ENCODE measurements at places on chromosomes 5 and 9.

- H3K4me1 ChIP-seq, result no peaks in the 10 kb centered on the region
- H3K27ac ChIP-seq, result no peak overlapping the region
- no peak overlapping the region for H3K4me3 ChIP-seq
- peaks cover 8% of the 10 kb centered on the region for H3K36me3 ChIP-seq
Measured at GRCh38 chr5:157331807-157332206, 65.9 kb downstream of the CYFIP2 start.

GRCh38 chr9:68537616-68537880, 3.1 kb downstream of the TMEM252 start:
- peak overlapping the region; percentile 72 for H3K27ac ChIP-seq
- H3K4me1 ChIP-seq, result peaks cover 16% of the 10 kb centered on the region
- DNase-seq, result no peak
- H3K36me3 ChIP-seq, result peaks cover 11% of the 10 kb centered on the region

- no peaks in the 10 kb centered on the region for H3K4me1 ChIP-seq
- no peaks in the 10 kb centered on the region for H3K36me3 ChIP-seq
- no peak overlapping the region for H3K4me3 ChIP-seq
- H3K27ac ChIP-seq, result no peak overlapping the region
- no peak for DNase-seq
Measured at GRCh38 chr9:78112004-78112403, 80.4 kb upstream of the GNAQ start.

GRCh38 chr5:145960848-145961600, 24.6 kb downstream of the SH3RF2 start:
- peak overlapping the region; percentile 12 for H3K27ac ChIP-seq
- peaks cover 3% of the 10 kb centered on the region for H3K4me1 ChIP-seq
- no peak for DNase-seq
- H3K36me3 ChIP-seq, result no peaks in the 10 kb centered on the region
- H3K27me3 ChIP-seq, result no peaks in the 10 kb centered on the region

DNA sequence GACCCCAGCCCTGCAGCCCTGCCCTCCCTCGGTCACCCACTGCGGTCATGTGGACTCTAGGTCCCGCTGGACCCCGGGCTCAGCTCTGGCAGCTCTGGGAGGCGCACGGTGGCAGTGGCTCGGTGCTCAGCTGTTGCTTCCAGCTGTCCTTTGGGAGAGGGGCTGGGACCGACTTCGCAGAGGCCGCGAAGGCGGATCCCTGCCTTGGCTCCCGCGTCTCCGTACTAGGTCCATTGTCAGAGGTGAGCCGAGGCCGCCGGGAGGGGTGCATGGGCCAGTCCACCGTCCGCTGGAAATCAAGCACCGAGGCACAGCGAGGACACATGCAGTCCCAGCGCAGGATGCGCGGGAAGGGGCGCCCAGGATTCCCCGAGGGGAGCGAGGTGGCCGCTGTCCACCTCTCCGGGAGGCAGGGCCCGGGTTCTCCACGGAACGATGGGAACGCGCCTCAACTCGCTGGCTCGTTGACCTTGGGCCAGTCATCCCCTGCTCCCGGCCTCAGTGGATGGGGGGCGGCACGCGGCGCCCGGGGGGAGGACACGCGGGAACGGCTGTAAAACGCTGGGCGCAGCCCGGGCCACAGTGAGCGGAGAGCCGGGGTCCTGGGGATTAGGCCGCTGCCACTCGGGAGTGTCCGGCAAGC, 732 bp downstream of the GBGT1 start:
- H3K36me3 ChIP-seq, result no peaks in the 10 kb centered on the region
- H3K27me3 ChIP-seq, result no peaks in the 10 kb centered on the region
- no peak for DNase-seq
- H3K4me3 ChIP-seq, result peak overlapping the region; percentile 83
- no peaks in the 10 kb centered on the region for H3K4me1 ChIP-seq

GRCh38 chr9:120032639-120033038, 547.3 kb downstream of the CDK5RAP2 start:
- no peak for DNase-seq
- H3K36me3 ChIP-seq, result no peaks in the 10 kb centered on the region
- no peak overlapping the region for H3K27ac ChIP-seq

DNA sequence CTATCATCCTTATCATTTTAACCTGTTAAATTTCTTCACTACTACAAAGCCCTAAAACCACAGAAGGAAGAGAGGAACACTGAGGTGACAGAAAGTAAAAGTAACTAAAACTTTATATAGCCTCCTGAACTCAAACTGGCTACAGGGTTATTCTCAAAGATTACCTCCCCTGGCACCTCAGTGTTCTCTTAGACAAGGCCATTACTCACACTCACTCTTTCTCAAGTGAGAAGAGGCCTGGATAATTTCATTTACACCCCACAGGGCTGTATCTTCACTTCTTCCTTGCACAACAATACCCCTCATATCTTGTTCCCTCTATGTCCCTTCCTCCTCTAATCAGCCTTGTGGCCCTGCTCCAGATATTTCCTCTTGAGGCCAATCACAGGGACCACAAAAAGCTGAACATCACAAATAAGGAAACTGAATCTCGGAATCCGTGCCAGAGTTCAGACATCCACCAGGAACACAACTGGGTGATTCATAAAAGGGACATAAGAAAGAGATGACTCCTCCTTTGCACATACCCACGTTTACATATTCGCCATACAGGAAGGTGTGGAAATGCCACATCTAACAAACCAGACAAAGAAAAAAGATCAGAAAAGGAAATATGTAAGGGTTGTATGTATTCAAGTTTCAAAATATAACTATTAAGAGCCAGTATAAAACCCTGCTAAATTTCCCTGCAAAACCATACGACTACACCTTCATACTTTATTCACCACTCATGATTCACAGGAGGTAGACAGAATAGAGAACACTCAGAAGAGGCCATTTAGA, 1.7 kb upstream of the KLHL3 start:
- no peak overlapping the region for H3K27ac ChIP-seq
- no peak overlapping the region for H3K4me3 ChIP-seq
- no peaks in the 10 kb centered on the region for H3K36me3 ChIP-seq
- no peak for DNase-seq
